ENCODE measurements at places on chromosomes 7 and 10. TPM values are rescaled to one million over a fixed set of nuclear protein-coding genes. Genes with fewer than 3 reads are reported as not detected.

DNA sequence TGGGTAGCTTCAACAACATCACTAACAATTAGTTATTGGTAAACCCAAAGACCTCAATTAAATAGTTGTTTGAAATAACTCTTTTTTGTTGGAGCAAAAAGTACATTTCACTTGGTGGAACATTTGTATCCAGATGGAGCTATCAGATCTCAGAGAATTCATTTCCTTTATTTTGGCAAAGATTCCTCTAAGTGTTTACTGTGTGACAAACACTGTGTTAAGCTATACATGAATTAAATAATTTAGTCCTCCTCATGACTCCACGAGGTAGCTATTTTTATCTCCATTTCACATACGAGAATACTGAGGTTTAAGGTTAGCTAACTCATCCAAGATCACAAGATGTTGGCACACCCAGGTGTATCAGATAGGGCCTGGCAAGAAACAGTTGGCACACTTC, 104.0 kb upstream of the IMMP2L start:
- DNase-seq = no peak

- no peak for DNase-seq
Measured at GRCh38 chr10:82887488-82887887, 1012.5 kb downstream of the NRG3 start.

DNA sequence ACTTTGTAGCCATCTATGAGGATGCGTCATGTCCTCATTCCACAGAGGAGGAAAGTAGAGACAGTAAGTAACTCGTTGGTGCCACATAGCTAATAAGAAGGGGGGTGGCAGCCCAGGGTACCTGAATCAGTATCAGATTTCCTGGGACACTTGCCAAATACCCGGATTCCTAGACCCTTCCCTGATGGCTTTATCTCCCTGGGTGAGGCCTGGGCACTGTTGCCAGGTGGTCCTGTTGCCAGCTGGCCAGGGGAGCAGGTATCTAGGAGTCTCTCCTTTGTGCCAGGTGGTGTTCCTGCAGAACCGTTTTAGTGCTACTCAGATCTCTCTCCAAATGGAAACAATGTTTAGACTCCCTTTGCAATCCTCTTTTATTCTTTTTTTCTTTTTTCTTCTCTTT, 12.7 kb downstream of the SLC29A3 start:
- no peak for DNase-seq

The ITIH2 gene
- total RNA-seq = not detected

The KCNIP2 gene
- 1.7 TPM for total RNA-seq

The PTF1A gene
- not detected for total RNA-seq

The GRM8 gene
- not detected for total RNA-seq

The PPP1R3C gene
- total RNA-seq = 0.36 TPM
